ENCODE measurements at places on chromosomes 1 and 21. TPM values are rescaled to one million over a fixed set of nuclear protein-coding genes. Genes with fewer than 3 reads are reported as not detected.

CD55 gene
- 25.5 TPM for total RNA-seq

ANKRD45 gene
- total RNA-seq: 0.82 TPM

GNAT2 gene
- total RNA-seq: 0.18 TPM

CD2 gene
- total RNA-seq: not detected

AADACL3 gene
- not detected for total RNA-seq

HENMT1 gene
- 4.1 TPM for total RNA-seq

TRAF3IP3 gene
- 0.65 TPM for total RNA-seq

OR2W3 gene
- total RNA-seq: not detected

CD101 gene
- 0.09 TPM for total RNA-seq

OR10R2 gene
- not detected for total RNA-seq

DNA sequence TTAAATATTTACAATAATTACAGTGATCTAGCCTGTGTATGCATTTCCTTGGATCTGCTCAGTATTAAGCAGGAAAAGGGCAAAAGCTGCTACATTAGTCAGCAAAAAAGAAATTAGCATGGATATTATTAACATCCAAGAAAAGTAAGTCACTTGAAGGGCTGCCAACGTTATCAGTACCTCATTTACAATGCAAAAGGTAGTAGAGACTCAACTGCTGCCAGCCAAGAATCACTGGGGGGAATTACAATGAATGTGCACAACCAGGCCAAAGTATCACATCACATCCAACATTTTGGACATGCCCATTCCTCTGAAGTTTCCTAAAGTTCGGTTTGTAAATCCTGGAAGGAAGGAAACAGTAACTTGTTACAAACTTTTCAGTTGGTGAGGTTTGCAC is 1.9 kb downstream of the CNN3 start:
- DNase-seq: peak; percentile 87

- DNase-seq: no peak
Measured at GRCh38 chr1:152426731-152427130, 12.7 kb upstream of the CRNN start.

- peak; percentile 15 for DNase-seq
Measured at GRCh38 chr1:39507230-39507928, 15.9 kb downstream of the BMP8A start.

DNA sequence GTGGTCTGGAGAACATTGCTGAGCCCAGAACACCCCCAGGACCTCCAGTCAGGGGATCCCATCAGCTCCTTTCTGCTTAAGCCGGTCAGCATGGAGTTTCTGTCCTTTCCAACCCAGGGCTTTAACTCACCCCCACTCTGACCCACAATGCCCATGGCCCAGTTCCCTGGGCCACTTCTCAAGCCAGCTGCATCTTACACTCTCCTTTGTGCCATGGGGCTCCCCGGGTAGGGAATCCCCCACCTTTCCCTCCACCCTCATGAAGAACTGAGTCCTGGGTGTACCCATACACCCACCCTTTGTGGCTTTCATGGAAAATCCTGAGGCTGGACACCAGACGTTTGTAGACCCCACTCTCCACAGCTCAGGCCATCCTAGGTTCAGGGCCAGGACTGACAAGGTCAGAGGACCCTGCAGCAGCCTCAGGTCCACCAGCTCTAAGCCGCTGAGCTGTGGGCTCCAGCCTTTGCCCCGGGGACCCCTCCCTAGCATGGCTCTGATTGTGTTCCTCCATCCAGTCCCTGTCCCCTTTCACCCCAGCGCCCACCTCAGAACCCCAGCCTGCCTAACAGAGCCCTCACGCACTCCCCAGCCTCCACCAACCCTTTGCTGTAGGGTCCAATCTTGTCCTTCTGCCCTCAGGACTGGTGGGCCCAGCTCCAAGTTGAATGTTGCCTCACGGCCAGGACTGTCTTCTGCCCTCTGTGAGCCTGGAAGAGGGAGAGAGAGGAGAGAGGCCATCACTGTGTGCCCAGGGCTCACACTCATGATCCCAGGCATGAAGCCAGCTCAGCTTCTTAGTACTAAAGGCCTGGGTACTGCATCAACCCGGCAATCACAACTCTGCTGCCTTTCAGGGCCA is 394.8 kb downstream of the MATN1 start:
- DNase-seq: no peak

DNA sequence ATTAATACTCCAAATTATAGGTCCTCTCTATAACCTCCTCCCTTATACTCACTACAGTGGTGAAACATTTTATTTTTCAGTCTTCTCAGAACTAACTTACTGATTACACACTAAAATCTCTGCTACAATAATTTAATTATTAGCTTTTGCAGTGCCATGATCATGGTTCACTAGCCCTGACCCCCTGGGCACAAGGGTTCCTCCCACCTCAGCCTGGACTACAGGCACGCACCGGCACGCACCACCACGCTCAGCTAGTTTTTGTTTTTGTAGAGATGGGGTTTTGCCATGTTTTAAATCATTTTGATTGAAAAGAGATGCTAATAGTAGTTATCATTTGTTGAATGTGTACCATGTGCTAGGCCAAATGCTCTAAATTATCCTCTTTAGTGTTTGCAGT is 6.3 kb downstream of the PATJ start:
- DNase-seq: no peak

DNA sequence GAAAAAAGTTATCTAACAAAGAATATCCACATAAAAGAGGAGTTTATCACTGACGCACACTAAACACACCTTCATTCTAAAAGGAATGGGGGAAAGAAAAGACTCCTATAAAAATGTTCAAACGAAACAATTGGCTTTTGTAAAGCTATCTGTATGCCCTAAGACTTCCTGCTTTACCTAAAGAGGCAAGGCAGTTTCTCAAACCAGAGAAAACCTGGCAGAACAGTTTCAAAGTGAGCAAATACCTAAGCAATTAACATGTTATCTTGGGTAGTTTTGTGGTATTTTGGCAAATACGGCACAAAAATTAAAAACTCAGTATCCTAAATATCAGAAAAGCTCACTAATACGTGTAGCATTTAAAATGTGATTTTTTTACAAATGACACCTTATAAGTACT is 1.9 kb downstream of the PUM1 start:
- DNase-seq: peak; percentile 26

GRCh38 chr1:10794724-10795275 is 1.6 kb downstream of the CASZ1 start:
- DNase-seq: no peak

DNA sequence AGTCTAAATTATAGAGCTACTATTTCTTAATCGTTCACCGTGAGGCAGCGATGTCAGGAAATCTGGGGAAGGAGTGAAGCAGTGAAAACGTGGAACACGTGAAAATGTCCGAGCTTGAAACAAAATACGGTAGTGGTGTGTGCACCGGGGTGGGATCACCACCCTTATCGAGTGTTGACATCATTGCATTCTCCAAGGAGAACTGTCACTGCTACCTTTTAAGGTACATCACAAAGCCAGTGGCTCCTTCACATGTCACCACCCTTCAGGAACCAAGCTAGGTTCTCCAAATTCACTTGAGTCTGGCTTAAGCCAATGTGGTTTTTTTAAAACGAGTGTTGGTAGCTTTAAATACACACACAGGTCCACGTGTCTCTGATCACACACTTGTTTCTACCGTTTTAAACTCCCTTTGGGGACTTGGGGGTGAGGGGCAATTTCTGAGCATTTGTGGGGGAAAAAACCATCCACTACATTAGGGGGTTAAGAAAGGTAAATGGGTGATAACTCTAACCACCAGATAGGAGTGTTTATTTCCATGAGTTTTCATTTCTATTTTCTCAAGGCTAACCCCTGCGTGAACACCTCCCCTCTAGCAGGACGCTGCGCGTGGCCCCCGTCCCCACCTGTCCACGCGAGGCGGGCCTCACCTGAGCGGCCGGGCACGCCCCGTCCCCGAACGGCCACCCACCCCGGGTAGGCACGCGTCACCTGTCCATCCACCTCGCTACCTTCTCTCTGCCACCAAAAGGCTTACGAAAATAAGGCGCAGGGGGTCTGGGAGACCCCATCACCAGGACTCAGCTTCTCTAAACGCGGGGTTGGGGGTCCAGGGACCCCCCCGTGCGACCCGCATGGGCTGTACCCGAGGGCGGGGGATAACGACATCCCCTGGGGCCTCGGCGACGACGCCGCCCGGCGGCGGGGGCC is 978 bp downstream of the PRDM15 start:
- peak; percentile 72 for DNase-seq

- DNase-seq: no peak
Measured at GRCh38 chr1:36203554-36204346, 20.5 kb upstream of the THRAP3 start.

- peak; percentile 64 for DNase-seq
Measured at GRCh38 chr21:39208624-39209333, 25.5 kb upstream of the PSMG1 start.

DNA sequence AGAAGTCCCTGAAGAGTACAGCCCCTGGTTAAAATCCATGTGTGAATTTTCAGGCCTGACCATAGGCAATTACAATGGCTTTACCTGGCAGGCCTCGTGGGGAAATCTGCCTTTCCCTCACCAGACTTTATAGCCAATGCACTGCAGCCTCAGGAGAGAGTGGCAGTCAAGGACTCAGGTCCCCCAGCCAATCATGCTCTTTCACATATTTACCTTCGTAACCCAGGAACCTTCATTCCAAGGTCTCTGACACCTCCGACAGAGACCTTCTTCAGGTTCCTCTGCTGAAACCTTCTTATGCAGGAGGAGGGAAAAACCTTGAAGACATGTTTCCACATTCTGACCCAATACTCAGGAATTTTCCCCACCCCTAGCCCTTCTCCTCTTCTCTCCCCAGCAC is 118.9 kb downstream of the FASLG start:
- no peak for DNase-seq

GRCh38 chr1:10361515-10361914 is 37.3 kb upstream of the PGD start:
- DNase-seq: no peak

GRCh38 chr1:94745742-94746141 is 74.4 kb upstream of the SLC44A3 start:
- no peak for DNase-seq

- DNase-seq: no peak
Measured at GRCh38 chr1:165671526-165671925, 26.8 kb downstream of the ALDH9A1 start.

DNA sequence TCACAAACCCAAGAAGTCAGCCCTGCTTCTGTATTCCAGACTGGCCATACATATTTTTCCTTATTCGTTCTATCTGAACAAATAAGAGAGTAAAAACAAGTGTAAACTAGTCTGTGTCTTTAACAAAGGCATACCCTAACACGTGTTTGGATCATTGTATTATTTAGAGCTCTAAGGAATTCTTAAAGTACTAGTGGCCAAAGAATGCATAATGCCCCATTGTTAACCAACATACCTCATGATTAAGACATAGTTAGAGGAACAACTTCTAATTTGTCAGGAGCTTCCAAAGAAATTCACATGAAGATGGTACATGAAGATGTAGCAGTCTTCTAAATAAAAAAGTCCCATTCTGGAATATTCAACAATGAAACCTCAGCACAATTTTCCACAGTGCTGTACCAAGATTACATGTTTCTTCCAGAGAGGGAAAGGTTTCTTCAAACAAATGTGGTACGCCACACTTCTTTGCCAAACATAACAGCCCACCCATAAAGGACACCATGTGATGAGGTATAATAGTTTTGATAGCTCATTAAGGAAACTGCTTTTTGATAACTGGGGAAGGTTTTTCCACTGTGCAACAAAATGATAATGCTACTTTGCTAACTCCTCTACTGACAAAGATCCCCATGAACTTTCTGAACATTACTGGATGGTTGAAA is 5.0 kb downstream of the PALMD start:
- DNase-seq: peak; percentile 47

GRCh38 chr1:181383695-181384094 is 99.6 kb upstream of the CACNA1E start:
- DNase-seq: no peak

DNA sequence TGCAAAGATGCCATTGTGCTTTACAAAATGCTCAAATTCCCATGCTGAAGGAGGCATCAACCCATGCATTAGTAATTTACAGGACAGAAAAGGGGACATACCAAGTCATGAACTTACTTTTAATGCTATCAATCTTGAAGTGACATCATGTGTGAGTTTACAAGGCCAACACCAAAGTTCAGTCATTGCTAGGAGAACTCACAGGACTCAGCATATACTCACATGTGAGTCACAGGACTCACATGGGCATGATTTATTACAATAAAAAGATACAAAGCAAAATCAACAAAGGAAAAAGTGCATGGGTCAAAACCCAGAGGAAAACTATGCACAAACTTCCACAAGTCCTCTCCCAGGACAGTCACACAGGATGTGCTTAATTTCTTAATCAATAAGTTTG is 1656.0 kb downstream of the MRPL39 start:
- peak; percentile 21 for DNase-seq

GRCh38 chr1:183942933-183943693 is 94.4 kb downstream of the COLGALT2 start:
- peak; percentile 95 for DNase-seq

DNA sequence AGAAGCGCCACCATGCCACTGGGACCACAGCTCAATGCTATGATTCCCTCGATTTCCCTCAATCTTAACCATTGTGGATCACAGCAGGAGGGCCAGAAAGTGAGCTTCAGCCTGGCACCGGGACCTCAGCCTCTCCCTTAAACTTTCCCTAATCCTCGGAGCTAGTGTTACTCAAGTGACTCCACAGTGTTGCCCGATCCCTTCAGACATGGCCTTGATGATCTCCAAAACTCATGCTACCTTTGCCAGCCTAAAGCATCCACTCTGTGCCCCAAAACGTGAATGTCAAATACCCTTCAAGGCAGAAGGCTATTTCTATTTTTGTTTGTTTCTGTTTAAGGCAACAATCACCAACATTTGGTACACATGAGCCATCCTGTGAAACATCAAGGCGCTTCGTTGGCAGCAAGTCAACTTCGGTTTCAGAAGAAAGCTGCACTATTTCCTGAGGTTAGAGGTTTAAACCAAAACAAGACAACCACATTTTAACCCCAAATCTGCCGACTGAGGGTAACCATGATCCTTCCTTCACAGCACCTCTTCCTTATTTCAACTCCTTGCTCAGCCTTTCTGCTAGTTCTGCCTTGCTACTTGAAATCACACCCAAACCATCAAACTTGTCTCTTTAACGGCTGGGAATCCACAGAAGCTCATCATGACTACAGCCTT is 94.4 kb upstream of the KRTAP19-8 start:
- DNase-seq: no peak

Data from fibroblast of the aortic adventitia (primary cell).